ENCODE measurements at places on chromosomes 4 and X.

GRCh38 chr4:152458801-152459302 is 77.0 kb downstream of the FBXW7 start:
- DNase-seq = no peak

DNA sequence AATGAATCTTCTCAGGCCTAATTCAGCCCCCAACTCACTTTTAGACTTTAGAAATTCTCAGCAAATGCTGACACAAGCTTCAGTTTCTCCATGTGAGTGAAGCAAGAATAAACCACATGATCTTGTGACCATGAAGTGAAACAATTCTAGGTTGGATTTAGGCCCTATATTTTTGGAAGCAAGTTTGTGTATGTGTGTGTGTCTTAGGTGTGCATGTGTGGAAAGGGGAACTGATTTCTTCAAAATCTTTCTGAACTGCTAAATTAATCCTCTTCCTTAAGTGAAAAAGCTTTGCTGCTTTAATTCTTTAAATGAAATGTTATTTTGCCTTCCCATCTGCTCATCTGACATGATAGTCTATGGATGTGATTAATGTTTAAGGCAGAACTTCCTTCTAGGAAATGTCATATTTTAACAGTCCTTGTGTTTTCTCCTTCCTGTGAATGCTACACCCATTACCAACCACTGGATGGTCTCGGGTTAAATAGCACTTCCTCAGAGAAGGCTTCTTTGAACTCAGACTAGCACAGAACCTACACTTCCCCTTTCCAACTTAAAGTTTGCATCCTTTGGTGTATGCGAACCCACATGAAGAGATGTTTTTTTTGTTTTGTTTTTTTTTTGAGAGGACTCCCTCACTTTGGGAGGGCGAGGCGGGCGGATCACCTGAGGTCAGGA is 1.2 kb upstream of the TMEM144 start:
- no peak for DNase-seq

- DNase-seq = no peak
Observed at GRCh38 chrX:43968359-43968781, 4.8 kb downstream of the NDP start.

DNA sequence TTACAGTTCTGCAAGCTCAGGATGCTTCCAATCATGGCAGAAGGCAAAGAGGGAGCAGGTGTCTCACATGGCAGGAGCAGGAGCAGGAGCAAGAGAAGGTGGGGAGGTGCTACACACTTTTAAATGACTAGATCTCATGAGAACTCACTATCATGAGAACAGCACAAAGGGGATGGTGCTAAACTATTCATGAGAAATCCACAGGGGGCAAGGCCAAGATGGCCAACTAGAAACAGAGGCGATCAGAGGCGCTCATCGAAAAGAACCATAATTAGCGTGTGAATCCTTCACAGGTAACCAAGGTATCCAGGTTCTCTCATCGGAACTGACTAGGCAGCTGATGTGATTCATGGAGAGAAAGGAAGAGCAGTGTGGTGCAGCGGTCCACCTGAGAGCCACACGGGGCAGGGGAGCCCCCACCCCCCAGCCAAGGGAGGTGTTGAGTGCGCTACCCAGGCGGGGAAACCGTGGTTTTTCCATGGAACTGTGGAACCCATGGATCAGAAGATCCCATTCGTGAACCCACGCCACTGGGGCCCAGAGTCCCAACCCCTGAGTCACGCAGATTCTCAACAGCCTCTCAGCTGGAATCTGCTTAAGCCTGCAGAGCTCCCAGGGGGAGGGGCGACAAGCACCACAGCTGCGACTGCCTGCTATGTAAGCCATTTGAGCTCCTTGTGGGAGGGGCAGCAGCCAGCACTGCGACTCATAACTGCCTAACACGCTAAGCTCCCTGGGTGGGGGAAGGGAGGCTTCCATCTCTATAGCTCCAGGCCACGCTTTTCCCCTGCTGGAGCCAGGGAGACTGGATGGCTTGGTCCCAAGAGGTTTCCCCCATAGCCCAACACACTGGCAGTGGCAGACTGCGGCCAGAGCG is 46.7 kb downstream of the FGF16 start:
- DNase-seq = no peak

DNA sequence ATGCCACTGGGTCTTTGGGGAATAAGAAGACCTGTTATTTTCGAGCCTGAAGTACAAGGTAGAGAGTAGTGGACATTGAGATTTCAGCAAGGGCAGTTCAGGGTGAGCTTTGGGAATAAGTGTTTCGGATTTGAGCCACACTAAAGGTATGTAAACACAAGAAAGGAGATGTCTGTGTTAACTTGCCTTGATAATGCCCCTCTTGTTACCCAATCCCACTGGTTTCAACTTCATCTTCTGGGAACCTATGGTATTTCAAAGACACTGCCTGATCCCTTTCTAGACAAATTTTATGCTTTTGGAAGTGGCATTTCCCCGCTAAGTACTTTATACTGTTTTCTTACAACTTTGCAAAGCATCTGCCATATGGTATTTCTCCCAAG is 79.4 kb downstream of the SLC9A6 start:
- DNase-seq = no peak

DNA sequence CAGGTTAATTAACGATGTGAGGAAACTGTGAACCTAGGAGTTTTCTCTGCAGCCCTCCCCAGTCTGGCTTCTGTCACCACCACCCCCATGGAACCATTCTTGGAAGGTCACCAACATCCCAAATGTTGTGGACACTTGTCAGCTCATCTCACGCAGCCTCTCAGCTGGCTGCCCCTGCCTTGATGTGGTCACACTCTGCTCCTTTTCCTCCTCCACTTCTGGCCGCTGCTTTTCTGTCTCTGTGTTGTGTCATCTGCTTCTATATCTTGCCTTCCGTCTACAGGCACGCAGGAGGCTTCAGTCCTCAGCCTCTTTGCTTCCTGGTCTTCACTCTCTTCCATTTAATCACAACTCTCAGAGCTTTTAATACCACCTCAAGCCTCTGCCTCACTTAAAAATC is 371.5 kb upstream of the SLIT2 start:
- no peak for DNase-seq

DNA sequence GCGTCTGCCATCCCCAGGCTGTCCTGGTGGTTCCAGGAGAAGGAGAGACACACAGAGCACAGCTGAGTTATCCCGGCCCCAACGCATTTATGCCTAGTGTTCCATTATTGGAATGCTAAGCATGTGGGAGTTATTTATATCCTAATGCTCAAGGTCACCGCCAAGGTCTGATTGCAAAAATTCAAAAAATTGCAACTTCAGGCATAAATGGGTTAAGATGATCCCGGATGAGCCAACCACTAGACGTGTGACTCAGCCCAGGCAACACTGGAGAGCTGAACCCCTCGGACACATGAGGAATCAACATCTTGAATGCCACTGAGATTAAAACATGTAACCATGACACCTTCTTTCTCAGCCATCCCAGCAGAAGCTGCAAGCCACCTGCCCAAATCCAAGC is 3.8 kb upstream of the ZCCHC4 start:
- no peak for DNase-seq

- DNase-seq = no peak
Observed at GRCh38 chr4:142893012-142893411, 46.9 kb upstream of the INPP4B start.

GRCh38 chr4:122855353-122855890 is 28.8 kb downstream of the FGF2 start:
- no peak for DNase-seq

GRCh38 chrX:2401201-2401589 is 99.6 kb downstream of the DHRSX start:
- DNase-seq = no peak

DNA sequence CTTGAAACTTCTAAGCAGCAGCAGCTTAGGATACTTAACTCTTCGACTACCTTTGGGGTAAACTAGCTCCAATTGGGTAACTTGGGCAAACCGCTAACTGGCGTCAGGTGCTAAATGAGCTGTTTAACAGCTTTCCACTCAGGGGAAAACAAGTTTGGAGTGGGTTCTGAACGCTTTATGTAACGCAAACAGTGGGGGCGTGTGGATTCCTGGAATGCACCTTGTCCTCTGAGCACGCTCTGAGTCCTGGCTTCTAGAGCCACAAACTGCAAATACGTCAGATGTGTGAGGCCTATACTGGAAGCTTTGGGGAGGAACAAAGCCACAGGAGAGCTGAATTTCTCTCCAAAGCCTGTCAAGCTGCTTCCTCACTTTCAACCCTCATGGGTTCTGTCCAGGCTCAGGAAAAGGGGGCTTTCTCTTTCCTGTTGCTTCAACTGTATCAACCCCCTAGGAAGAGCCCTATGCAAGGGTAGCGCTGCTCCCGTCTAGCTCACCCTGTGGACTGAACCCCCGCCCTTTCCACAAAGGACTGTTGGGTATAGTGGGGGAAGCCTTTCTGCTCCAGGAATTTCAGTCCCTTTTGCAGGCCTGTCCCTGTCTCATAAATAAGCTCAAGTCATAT is 4.5 kb upstream of the WDR1 start:
- DNase-seq = no peak

GRCh38 chr4:168881781-168882420 is 128.2 kb downstream of the CBR4 start:
- DNase-seq = no peak

DNA sequence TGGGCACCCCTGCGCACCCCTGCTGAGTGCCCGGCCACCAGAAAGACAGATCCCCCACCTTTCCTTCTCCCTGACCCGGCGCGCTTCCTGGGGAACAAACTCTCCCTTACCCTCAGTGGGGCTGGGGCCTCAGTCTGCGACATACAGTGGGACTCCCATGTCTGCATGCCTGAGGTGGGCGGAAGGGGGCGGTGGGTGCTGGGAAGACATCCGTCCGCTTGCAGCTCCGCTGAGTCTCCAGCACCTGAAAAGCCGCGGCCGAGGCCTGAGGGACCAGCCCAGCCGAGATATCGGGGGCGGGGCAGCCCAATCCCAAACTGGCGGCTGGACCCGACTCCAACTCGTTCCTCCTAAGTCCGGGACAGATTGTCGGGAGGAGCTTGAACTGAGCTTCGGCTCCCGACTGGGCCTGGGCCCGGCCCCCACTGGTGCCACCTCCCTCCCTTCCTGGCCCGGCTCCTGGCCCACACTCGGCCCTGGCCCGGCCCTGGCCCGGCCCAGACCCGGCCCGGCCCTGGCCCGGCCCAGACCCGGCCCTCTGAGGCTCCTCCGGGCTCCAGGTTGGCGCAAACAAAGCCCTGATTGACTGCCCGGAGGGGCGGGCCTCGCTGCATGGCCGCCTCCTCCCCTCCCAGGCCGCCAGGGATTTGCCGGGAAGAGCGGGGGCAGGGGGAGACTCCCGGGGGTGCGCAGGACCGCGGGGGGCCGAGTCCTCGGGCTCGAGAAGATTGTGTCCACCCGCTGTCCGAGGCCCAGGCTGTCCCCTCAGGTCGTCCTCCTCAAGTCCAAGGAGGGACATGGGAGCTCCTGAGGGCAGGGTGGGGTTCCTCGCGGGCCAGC is 877 bp upstream of the SLC16A2 start:
- DNase-seq = no peak

DNA sequence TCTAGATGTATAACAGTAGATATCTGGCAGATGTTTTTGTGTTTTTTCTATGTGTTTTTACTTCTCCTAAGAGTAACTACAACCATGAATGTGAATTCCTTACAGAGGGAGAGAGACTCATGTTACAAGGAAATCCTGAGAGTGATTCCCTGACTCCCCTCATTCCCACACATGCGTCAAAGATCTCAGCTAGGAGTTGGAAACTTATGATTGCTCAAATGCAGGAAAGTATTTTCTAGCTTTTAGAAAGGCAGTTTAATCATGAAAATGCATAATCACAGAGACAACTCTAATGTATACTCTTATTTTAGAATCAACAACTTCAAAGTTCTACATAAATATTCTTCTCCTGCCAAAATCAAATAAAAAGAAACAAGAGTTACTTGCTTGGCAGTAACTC is 121.8 kb downstream of the PDE5A start:
- no peak for DNase-seq

GRCh38 chr4:110250023-110250387 is 51.6 kb upstream of the ELOVL6 start:
- DNase-seq = no peak

GRCh38 chr4:128782076-128782715 is 27.3 kb upstream of the JADE1 start:
- DNase-seq = no peak

- DNase-seq = no peak
Observed at GRCh38 chr4:16205298-16206164, 20.7 kb downstream of the TAPT1 start.

DNA sequence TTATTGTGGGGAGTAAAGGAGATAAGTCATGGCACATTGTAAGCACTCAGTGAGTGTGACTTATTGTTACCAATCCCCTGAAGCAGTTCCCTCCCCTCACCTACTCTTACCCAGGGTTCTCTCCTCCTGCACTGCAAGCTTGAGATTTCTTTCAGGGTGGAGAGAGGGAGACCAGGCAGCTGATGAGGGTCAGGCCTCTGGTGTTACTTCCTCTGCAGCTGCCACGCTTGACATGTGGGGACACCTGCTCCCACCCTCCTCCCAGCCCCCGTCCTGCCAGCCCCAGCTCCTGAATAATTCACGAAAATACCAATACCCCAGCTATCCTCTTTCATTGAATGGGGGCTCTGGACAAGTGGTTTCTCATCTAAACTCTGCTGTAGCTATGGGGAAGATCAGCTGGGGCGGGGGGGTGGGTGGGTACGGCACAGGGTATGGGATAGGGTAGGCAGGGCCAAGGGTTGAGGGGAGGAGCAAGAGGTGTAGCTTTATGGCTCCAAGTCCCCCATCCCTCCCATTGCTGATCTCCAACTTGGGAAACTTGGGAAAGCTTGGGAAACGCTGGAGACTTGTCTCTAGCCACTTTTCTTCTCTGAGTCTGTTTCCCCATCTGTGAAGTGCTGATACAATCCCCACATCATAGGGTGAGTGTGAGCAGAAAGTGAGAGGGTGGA is 148.5 kb upstream of the PJA1 start:
- DNase-seq = no peak

DNA sequence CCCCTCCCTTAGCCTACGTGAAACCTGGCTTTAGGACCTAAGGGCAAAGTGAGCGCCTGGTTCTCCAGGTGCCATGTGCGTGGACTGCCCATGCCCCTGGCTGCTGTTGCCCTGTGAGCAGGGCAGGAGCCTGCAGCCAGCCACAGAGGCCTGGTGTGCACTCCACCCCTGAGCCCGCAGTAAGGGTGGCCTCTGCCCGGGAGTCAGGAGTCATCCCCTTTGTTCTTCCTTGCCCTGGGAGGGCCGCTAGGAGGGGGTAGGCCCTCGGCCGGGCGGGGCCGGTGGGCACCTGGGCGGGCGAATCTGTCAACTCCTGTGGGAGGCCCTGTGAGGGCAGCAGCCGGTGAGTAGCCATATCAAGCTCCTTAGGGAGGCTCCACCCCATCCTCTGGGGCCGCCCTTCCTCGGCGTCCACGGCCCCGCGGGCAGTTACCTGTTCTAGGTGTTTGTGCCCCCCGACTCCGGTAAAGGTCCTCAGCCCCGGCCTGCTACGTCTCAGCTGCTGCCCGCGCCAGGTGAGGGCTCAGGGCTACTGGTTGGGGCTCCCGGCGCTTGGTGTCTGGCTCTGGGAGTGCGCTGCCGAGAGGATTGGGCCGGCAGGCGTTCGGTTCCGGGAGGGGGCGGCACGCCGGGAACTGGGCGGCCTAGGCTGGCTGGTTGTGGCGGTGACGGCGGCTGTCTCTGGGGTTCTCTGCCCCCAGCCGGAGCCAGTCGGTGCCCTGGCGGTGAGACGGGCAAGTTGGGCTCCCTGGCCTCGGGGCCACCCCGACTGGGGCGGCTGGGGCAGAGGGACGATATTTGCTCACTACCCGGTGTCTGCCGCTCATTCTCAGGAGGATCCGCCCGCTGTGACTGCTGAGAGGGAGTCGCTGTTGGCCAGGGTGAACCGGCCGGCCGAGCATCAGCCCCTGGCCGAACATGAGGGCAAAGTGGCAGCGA is 1060.2 kb downstream of the TECRL start:
- no peak for DNase-seq

GRCh38 chrX:138492371-138492770 is 219.1 kb downstream of the FGF13 start:
- DNase-seq = no peak

- no peak for DNase-seq
Observed at GRCh38 chr4:99723612-99724011, 66.0 kb upstream of the C4orf54 start.

Data from D721Med (cell line).